AG04449 (cell line): ENCODE measurements at places on chromosomes 13 and 19.
A peak's percentile ranks its signal among the peaks of the same experiment; 100 is the strongest.

- no peak for DNase-seq
These were observed 6.5 kb downstream of the ZNF566 start for GRCh38 chr19:36482876-36483275.

GRCh38 chr13:28475916-28476725, 18.8 kb downstream of the FLT1 start:
- DNase-seq = peak; percentile 77

DNA sequence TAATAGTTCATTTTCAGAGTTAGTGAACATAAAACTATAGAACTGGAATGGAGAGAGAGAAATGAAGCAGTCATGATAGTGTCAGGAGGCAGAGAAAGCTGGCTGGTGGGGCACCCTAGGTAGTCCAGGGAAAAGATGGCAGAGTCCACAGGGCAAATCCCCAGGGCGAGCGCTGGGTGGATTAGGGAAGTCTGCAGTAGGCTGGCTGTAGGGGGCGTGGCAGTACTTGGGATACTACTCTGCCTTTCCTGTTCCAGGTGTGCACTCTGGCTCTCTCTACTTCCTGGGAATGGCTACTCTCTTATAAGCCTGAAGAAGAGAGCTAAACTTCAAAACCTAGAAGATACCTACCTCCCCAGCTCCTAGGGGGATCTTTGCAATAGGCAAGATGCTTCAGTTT, 232.9 kb upstream of the SLC10A2 start:
- no peak for DNase-seq

DNA sequence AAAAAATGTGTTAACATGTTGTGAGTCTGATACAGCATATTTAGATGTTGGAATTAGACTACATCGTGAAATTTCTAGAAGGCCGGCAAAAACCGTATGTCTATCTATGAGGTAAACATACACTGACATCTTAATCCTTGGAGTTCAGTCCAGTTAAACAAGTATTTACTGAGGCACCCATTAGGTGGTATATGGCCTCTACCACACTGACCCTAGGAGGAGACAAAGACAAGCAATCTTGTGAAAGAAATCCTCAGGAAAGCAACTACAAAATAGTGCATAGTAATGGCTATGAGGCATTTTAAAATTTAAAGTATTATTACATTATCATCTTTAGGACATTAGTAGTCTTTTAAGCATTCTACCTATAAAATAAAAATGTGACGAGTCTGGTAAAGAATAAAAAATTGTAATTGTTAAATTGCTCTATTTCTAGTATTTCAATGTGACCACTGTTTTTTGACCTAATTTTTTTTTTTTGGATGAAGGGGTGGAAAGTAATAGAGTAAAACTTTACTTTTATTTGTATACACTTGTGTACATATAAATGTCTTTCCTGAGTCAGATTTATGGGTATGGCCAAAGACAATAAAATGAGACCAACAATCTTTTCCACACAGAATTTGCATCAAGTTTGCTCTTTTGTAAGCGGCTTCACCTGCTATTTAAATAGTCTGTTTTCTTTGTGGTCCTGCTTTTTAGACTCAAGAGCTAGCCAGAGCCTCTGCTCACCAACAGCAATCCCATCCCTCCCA, 50.5 kb downstream of the KATNAL1 start:
- DNase-seq = no peak

- DNase-seq = no peak
These were observed 82.6 kb downstream of the WDFY2 start for GRCh38 chr13:51666839-51667238.

DNA sequence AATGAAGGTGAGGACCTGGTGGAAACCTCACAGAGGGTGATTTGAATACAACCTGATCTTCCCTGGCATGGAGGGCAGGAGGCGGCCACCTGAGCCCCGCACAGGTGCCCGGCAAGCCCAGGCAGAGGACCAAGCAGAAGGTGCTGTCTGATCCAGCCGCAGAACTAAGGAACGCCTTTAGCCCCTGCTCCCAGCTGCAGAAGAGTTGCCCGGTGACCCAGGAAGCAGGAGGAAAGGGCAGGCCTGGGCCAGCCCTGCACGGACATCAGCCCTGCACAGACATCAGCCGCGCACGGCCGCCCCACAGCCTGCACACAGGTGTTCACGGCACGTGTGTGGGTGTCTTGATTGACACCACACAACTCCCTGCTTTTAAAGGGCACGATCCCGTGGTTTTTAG, 43.1 kb downstream of the RASA3 start:
- DNase-seq = no peak

DNA sequence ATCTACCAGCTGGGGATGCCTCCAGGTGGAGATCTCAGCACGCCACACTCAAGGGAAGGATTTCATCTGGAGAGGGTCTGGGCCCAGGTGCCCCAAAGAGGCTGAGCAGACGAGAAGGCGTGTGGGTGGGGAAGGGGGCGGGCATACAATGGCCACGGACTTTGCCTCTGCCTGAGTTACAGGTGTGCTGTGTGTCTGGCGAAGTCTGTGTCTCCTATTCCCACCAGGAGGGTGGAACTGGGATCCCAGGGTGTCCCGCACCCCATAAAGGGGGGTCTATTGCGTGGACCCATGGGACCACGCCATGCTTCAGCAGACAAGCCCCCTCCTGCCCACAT, 3.6 kb downstream of the TLE2 start:
- DNase-seq = no peak

GRCh38 chr19:9935506-9936325, 599 bp downstream of the OLFM2 start:
- DNase-seq = no peak

- DNase-seq = no peak
These were observed 5.4 kb upstream of the TRIM28 start for GRCh38 chr19:58538257-58539168.

GRCh38 chr19:3670796-3671679, 29.2 kb downstream of the PIP5K1C start:
- DNase-seq = no peak

DNA sequence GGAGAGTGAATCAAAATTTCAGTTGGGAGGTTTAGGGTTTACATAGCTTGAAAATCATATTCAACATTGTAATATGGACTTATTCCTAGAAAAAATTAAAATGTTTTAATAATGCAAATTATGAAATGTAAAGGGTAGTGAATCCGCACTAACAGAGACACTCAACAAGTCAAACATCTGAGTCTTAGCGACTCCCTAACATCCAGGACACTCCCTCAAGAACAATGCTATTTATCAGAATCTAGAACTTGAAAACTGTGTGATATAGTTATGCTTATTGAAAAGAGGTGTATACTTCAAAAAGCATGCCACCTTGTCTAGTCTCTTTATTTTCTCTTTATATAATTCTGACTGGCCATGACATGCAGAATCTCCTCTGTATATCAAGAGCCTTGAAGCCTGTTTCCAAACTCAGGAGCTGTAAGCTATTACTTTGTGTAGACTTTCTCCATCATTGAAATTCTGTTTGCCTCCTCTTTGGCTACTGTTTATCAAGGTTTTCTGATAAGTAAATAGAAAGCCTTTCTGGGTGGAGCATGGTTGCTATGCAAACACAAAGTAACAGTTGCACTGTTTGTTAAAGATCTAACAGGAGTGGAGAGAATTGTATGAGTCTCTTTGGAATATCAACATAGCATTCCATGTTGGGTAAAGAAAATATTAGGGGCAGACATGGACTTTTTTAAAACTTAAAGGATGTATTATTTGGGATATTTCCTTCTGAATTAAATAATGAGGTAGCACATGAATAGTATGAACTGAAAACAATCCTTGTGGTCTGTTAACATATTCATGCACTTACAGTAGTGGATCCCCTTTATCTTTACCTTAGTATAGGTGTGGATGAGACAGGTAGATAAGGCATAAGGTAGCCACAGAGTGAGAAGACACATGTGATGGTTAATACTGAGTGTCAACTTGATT, 56.4 kb upstream of the MBNL2 start:
- no peak for DNase-seq

- no peak for DNase-seq
These were observed 379.3 kb upstream of the SGCG start for GRCh38 chr13:22801402-22802003.

DNA sequence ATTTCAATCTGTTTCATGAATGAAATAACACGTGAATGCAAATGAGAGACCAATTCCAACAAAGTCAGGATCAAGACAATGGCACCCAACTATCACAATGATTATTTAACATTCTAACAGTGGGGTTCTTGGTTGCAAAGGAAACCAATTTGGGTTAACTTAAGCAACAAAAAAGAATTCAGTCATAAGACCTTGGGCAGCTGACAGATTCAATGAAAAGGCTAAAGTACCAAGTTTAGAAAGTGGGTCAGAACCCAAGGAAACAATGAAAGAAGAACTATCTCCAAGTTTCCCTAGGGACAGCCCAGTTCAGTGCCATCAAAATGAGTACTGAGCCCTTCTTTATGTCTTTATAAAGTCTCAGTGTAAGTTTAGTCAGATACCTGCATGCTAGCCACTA, 17.5 kb upstream of the SIGLEC14 start:
- no peak for DNase-seq

- no peak for DNase-seq
These were observed 17.4 kb upstream of the ATXN8OS start for GRCh38 chr13:70090036-70090723.

- no peak for DNase-seq
These were observed 693.4 kb downstream of the PCDH9 start for GRCh38 chr13:66536746-66537145.

GRCh38 chr19:33441828-33442227, 68.3 kb downstream of the CEBPG start:
- no peak for DNase-seq

DNA sequence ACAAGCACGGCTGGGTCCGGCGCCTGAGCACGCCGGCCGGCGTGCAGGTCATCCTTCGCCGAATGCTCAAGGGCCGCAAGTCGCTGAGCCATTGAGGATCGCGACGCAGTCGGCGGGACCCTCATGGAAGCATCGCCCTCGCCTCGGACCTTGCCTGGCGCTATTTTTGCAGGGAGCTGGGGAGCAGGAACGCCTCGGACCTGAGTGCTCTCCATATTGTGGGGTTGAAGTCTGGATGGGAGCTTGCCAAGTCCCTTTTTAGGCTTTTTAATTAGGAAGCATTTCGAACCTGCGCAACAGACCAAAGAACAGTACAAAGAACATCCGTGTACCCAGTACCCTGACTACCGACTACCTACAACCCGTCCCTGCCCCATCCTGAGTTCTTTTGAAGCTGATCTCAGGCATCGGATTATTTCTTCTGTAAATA, 628 bp downstream of the MRPL34 start:
- DNase-seq = no peak

DNA sequence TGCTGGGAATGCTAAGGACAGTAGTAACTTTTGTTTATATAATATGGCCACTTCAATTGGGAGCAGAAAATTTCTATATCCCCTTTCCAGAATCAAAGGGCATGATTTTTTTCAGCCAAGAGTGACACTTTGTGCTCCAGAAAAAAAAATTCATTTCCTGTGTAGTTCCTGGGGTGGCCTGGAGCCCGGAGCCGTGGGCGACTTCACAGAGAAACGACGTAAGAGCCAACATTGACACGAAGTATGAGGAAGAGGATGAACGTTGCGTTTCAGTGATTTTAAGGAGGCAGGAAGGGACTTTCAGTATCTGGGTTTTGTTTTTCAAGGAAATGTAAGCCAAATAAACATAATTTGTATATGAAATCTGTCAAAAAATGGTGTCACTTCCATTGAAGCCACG, 187.6 kb downstream of the STK24 start:
- DNase-seq = no peak

GRCh38 chr19:13747098-13747453, 17.2 kb upstream of the MRI1 start:
- no peak for DNase-seq

DNA sequence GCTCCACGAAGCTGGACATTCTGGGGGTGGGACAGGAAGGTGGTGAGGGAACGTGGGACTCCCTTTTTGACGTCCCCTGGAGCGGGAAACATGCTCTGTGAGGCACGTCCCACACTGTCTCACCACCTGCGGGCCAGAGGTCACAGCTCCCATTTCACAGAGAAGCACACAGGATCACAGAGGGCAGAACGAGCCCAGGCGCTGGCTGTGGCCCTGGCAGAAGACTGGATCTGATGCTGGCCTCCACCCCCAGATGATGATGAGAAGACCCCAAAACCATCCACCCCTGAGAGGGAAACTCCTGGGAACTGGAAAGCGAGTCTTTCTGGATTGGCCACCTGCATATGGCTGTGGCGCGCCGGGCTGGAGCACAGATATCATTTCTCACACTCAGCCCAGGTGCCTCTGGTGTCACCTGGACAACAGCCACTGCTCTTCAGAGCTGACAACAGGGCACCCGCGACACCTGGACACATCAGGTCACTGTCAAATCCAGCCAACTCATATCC, 216.2 kb downstream of the TUBA3C start:
- DNase-seq = no peak

DNA sequence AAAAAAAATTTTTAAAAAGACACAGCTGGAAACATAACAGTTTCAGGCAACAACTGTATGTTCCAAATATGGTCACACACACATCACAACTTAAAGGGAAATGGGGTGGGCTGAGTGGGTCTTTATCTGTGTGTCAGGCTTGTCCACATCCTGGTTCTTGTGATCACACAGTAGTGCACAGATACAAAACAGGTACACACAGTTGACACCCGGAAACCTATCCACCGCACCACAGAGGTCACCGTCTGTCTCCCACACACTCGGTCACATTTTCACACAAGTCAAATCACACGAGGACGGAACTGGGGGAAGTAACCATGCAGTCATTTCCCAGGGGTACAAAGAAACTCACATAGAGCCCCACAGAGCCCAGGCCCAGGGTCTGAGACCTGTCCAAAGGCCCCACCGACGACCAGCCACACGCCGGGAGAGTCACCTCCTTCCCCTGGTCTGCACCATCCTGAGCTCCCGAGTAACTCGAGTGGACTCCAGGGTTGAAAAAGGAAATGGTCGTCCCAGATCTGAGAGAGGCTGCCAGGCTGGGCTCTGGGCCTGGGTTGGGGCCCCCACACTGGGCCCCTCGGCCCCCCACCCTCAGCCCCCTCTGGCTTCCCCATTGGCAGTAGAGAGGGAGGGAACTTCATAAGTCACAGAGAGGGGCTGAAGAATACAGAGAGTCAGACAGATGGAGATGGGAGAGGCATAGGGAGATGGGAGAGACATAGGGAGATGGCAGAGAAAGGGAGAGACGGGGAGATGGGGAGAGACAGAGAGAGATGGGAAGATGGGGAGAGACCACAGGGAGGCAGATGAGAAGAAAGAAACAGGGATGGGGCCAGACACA, 1.3 kb upstream of the PPAN start:
- no peak for DNase-seq

DNA sequence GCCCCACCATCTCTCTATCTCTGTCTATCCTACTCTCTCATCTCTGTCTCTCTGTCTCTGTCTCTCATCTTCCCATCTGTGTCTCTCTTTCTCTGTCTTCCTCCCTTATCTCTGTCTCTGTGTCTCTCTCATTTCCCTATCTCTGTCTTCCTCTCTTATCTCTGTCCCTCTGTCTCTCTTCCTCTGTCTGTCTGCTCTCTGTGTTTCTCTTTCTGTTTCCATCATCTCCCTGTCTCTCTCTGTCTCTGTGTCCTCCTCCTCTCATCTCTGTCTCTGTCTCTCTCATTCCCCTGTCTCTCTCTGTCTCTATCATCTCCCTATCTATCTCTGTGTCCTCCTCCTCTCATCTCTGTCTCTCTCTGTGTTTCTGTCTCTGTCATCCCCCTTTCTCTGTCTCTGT, 1.6 kb upstream of the EBI3 start:
- DNase-seq = no peak
